ENCODE measurements at places on chromosomes 16 and 17.

DNA sequence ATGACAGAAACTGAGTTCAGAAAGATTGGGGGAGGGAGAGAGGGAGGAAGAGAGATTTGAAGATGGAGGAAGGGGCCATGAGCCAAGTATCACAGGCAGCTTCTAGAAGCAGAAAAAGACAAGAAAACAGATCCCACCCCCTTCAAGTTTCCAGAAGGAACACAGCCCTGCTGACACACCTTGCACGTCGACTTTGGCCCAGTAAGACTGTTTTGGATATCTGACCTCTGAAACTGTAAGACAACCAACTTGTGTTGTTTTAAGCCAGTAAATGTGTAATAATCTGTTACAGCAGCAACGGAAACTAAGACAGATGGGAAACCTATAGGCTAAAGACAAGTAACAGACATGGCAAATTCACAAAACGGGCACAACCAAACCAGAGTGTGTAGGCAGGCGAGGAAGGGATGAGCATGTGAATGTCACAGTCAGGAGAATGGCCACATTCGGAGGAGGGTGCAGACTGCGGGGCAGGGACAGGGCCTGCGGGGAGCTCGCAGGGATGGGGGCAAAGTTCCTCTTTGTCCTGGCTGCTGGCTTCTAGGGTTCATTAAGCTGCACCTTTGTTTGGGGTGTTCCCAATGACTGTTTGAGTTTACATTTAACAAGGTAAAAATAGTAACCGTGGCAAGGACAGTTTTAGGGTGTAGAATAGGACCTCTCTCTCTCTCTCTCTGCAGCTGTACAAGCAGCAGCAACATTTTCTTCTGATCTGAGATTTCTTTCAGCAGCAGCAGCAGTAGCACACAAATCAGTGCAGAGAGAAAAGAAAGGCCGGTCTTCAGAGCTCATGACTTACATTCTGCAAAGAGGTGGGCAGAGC lies 18.3 kb upstream of the ATP2C2 start:
- DNase-seq: no peak

DNA sequence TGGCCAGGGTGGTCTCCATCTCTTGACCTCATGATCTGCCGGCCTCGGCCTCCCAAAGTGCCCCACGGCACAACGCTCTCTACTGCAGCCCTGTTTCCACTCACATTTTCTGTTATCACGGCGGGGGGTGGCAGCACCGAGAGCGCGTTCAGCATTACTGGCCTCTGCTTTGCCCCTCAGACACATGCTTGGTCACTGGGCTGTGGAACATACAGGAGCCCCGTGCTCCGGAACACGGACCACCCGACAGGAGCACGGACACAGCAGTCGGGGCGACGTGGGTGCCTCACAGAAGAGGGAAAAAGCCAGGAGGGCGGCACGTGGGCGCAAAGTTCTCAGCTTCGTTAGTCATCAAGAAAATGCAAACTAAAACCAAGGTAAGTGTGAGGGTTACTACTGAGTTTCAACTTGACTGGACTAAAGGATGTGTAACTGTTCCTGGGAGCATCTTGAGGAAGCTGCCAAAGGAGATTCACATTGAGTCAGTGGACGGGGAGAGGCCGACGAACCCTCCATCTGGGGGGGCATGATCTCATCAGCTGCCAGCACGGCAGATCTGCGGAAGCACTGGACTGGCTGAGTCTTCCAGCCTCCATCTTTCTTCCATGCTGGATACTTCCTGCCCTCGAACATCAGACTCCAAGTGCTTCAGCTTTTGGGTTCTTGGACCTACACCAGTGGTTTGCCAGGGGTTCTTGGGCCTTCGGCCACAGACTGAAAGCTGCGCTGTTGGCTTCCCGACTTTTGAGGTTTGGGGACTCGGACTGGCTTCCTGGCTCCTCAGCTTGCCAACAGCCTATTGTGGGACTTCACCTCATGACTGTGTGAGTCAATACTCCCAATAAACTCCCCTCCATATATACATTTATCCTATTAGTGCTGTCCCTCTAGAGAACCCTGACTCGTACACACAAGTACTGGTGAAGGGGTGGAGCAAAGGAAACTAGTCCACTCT lies 106.8 kb downstream of the ZNF778 start:
- DNase-seq: no peak

- DNase-seq: no peak
Measured at GRCh38 chr16:81620796-81621195, 158.3 kb upstream of the PLCG2 start.

DNA sequence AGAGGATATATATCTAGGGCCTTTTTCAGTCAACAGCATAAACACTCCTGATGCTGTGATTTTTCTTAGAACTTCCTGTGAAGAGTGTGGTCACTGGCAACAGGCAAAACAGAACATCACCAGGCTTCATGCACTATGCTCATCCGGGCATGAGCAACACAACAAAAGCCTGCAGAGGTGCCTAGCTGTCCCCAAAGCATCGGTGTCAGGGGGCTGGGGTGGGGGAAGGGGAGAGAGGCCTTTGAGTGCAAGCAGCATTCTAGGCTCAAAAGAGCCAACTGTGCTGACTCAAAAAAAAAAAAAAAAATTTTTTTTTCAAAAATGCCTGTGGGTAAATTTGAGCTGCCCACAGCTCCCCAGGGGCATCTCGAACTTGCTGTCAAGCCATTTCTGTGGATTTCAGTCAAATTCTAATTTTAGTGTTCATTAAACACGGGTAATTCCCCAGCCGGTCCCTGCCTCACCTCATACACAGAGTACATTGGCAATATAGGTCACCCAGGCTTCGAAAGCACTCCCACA lies 194.6 kb upstream of the DYNLRB2 start:
- DNase-seq: no peak

DNA sequence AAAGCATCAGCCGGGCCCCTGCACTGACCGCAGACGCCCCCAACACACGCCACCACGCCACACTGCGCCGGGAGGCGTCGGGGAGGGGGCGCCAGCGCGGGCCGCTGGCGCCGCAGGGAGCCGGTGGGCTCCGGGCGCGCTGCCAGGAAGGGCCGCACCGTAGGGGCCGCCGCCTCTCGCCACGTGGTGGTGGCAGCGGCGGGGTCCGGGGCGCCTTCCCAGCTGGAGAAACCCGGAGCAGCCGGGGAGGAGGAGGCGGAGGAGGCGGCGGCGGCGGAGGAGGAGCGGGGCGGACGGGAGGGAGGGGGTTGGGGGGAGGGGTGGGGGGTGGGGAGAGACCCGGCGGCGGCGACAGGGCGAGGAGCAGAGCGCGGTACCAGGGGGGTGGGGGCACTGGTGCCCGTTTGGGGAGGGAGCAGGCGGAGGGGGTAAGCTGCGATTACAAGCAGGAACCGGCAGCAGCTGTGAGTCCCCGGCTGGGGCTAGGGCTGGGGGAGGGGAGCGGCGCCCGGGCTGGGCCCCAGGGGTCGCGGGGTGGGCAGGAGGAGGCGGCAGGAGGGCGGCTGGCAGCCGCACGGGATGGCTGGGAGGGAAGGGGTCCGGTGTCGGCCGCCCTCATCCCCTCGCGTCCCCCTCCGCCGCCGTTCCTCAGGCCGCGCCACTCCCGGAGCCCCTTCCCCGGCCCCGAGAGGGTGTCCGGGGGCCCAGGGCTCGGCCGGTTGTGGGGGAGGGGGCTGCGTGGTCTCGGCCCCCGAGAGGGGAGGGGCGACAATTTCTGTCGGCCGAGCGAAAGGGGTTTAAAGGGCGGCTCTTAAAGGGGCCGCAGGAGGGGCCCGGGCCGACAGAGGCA lies at the start of gene TBKBP1:
TBKBP1 (plus strand) TSS at position 431 of the 850 bp plus-strand sequence. CDS start 1,952 bp downstream, outside the sequence.
- DNase-seq: peak; percentile 79

DNA sequence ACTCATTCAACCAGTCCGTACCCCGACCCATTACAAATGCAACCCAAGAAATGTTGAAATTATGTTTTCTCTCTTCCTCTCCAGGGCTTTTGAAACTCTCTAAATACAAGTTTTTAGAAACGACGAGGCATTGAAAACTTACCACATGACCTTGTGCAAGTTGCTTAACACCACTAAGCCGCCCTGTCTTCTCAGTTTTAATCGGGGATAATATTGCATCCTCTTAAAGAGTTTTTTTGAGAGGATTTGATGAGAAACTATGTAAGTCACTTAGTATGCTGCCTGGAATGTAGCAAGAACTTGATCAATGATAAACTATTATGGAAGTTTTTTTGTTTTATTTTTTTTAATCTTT lies 149.0 kb upstream of the FAM20A start:
- DNase-seq: no peak

- no peak for DNase-seq
Measured at GRCh38 chr17:56292578-56292977, 139.3 kb downstream of the ANKFN1 start.

DNA sequence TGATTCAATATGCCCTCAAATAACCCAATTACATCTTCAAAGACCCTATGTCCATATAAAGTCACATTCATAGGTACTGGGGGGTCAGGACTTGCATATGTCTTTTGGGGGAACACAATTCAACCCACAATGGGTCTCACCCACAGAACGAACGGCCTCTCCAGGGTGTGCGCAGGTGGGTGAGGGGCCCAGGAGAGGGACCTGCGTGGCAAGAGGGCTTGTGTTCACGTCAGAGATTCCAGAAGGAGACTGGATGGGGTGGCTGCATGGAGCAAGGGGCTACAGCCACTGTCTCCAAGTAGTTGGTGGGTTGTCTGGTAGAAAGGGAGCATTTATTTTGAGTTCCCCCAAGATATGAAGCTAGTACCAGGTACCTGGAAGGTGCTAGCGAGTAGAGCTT lies 212.2 kb downstream of the SEC14L1 start:
- no peak for DNase-seq

DNA sequence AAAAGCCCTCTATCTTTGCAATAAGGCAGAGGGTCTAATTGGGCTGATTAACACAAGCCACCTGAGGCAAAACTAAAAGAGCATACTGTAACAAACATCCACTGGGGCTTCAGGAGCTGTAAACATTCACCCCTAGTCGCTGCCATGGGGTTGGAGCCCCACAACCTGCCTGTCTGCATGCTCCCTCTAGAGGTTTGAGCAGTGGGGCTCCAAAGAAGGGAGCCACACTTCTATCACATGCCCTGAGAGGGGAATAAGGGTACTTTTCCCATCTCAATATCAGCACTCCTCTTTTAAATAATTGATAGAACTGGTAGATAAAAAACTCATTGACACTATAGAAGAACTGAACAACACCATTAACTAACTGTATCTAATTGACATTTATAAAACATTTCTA lies 130.1 kb upstream of the COX10 start:
- DNase-seq: no peak

GRCh38 chr17:62746941-62747340 lies 61.2 kb downstream of the MARCHF10 start:
- no peak for DNase-seq

GRCh38 chr17:305090-305976 lies 47.3 kb downstream of the RPH3AL start:
- no peak for DNase-seq
